ENCODE measurements at places on chromosomes 7 and 10. TPM values are rescaled to one million over a fixed set of nuclear protein-coding genes. Genes with fewer than 3 reads are reported as not detected.

PRSS2 gene
- 23.9 TPM for total RNA-seq

GBX1 gene
- total RNA-seq, result not detected

CPN1 gene
- total RNA-seq, result 0.09 TPM

DNA sequence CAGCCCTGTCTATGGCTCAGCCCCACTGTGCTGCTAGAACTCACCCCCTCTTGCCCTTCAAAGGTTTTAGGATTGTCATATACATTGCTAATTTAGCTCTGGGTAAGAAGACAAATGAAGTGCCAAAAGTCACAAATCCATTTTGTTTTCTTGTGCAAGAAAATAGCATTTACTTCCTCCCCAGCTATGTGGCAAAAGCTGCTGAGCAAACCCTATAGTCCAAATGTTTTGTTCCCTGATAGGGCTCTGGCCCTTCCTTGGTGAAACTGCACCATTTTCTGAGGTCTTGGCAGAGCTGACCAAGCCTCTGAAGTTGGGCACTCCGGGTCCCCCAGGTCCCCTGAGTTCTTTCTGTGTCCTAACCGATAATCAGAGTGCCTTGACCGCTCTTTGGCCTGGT, 84.1 kb upstream of the GJD4 start:
- no peak overlapping the region for H3K4me3 ChIP-seq
- peaks cover 7% of the 10 kb centered on the region for H3K36me3 ChIP-seq
- no peak for DNase-seq
- no peak overlapping the region for H3K27ac ChIP-seq

GRCh38 chr7:5237286-5237685, 45.5 kb upstream of the SLC29A4 start:
- H3K27ac ChIP-seq, result no peak overlapping the region
- no peak overlapping the region for H3K4me3 ChIP-seq
- no peak for DNase-seq
- peaks cover 6% of the 10 kb centered on the region for H3K4me1 ChIP-seq
- no peaks in the 10 kb centered on the region for H3K36me3 ChIP-seq
- peaks cover 5% of the 10 kb centered on the region for H3K27me3 ChIP-seq

- H3K36me3 ChIP-seq, result peaks cover 13% of the 10 kb centered on the region
- DNase-seq, result no peak
- no peak overlapping the region for H3K4me3 ChIP-seq
- no peak overlapping the region for H3K27ac ChIP-seq
- H3K4me1 ChIP-seq, result peaks cover 12% of the 10 kb centered on the region
- H3K27me3 ChIP-seq, result no peaks in the 10 kb centered on the region
These were observed 17.8 kb downstream of the HNRNPA2B1 start for GRCh38 chr7:26182706-26183105.

GRCh38 chr7:103919272-103919868, 70.1 kb downstream of the RELN start:
- peaks cover 11% of the 10 kb centered on the region for H3K36me3 ChIP-seq
- no peaks in the 10 kb centered on the region for H3K27me3 ChIP-seq
- H3K4me1 ChIP-seq, result peaks cover 50% of the 10 kb centered on the region
- peak; percentile 26 for DNase-seq

DNA sequence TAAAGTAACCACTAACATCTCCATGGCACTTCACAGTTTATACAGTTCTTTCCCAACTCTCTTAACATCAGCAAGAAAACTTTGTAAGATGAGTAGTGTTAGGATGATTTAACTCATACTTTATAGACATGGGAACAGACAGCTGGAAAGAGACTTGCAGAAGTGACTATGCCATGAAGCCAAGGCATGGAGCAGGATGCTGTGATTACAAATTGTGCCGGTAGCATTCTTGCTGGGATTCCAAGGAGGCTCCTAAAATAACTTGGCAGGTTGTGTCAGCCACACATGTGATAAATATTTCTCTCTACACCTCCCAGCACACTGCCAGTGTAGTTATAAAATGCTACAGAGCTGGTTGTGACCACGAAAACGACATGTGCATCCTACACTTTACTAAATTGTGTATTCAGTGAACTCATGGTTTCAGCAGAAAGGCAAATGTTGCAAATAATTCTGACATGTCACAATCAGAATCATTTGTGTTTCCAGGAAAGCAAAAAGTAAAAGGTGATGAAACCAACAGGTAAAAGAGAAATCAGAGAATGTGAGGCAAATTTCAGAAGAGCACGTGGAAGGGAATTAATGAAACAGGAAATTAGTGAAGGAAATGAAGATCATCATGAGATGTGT, 5.6 kb upstream of the CYP3A4 start:
- H3K4me1 ChIP-seq, result peaks cover 3% of the 10 kb centered on the region
- DNase-seq, result no peak
- no peak overlapping the region for H3K4me3 ChIP-seq
- no peak overlapping the region for H3K27ac ChIP-seq
- H3K36me3 ChIP-seq, result no peaks in the 10 kb centered on the region

GRCh38 chr7:158726277-158726807, 21.7 kb upstream of the NCAPG2 start:
- H3K4me3 ChIP-seq, result no peak overlapping the region
- DNase-seq, result no peak
- no peak overlapping the region for H3K27ac ChIP-seq
- H3K4me1 ChIP-seq, result peaks cover 5% of the 10 kb centered on the region

DNA sequence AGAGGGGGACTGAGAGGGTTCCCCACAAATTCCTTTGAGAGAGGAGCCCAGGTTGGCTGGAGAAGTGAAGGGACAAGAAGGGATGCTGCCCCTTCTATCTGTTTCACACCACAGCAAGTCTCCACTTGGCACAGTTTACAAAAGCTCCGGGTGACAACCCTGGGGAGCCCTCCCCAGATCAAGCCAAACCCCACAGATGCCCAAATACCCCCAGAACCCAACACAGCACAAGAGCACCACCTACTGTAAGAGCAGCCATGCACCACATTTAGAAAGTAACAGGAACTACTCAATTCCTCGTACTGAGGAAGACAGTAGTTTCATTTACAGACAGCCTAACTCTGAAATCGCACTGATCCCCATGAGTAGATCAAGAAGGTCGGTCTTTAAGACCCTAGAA, 67.8 kb upstream of the ATP6V0A4 start:
- peaks cover 70% of the 10 kb centered on the region for H3K27me3 ChIP-seq
- H3K27ac ChIP-seq, result no peak overlapping the region
- H3K4me3 ChIP-seq, result no peak overlapping the region

GRCh38 chr10:49502358-49502757, 36.6 kb downstream of the ERCC6 start:
- H3K4me1 ChIP-seq, result no peaks in the 10 kb centered on the region
- no peak for DNase-seq
- H3K36me3 ChIP-seq, result no peaks in the 10 kb centered on the region
- no peak overlapping the region for H3K27ac ChIP-seq
- H3K4me3 ChIP-seq, result no peak overlapping the region
- no peaks in the 10 kb centered on the region for H3K27me3 ChIP-seq

GRCh38 chr7:18960725-18961124, 156.7 kb downstream of the TWIST1 start:
- H3K4me1 ChIP-seq, result no peaks in the 10 kb centered on the region
- DNase-seq, result no peak
- no peak overlapping the region for H3K4me3 ChIP-seq
- no peak overlapping the region for H3K27ac ChIP-seq

GRCh38 chr7:13904007-13904406, 85.5 kb downstream of the ETV1 start:
- no peak for DNase-seq
- H3K27me3 ChIP-seq, result no peaks in the 10 kb centered on the region
- peaks cover 2% of the 10 kb centered on the region for H3K36me3 ChIP-seq
- H3K27ac ChIP-seq, result no peak overlapping the region

All from K562 (cell line).